ENCODE measurements at places on chromosomes 5 and 9.
A peak's percentile ranks its signal among the peaks of the same experiment; 100 is the strongest.

GRCh38 chr5:23260621-23261020 lies 246.8 kb upstream of the PRDM9 start:
- DNase-seq: no peak

DNA sequence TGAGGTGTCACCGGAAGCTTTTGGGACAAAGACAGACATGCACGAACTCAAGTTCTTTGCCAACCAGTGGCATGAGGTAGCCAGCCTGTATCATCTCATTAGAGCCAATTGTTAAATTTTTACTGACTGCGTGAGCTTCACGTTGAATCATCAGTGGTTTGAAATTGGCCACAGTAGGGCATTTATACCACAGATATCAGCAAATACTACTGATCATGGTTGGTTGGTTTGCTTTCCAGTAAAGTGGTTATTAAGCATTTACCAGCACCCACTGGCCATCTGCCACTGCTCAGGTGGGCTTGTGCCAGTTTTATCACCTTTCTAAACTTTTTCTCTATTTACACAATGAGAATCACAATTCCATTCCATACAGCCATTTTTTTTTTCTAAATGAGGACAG lies 28.4 kb upstream of the SHC3 start:
- no peak for DNase-seq

- no peak for DNase-seq
Measured at GRCh38 chr5:73447530-73448462, 781 bp downstream of the FOXD1 start.

- DNase-seq: no peak
Measured at GRCh38 chr5:36662291-36662851, 56.0 kb downstream of the SLC1A3 start.

DNA sequence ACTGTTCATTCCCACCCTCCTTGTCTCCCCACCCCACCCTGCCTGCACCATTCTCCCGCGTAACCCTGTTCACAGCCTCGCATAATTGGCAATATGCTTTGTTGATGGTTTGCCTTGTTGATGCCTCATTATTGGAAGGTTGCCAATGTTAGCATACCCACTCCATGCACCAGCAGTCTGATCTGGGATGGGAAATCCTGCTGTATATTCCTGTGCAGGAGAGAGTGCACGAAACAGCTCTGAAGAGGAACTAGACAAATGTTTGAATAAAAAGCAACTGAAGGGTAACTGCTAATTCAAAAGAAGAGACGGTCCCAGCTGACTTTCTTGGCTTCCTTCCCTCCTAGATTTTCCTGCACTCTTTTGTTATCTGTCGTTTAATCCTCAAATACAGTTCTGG lies 271.7 kb upstream of the TLE4 start:
- no peak for DNase-seq

DNA sequence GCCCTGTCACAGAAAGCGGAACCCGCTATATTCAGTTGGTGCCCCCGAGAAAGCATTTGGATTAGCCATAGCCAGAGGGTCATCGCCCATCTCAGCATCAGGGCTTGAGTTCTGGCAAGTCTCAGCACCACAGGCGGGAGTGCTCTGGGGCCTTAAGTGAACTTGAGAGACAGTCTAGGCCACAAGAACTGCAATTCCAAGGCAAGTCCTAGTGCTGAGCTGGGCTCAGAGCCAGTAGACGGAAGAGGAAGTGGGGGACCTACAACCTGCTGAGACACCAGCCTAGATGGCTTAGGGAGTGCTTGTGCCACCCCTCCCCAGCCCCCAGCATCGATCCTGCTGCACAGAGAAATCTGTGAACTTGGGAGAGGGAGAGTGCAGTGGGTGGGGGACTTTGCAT lies 594.9 kb downstream of the CCDC171 start:
- DNase-seq: no peak

GRCh38 chr5:108911055-108911454 lies 163.4 kb downstream of the FER start:
- DNase-seq: no peak

- DNase-seq: peak; percentile 48
Measured at GRCh38 chr9:22446950-22447617, 460 bp downstream of the DMRTA1 start.

DNA sequence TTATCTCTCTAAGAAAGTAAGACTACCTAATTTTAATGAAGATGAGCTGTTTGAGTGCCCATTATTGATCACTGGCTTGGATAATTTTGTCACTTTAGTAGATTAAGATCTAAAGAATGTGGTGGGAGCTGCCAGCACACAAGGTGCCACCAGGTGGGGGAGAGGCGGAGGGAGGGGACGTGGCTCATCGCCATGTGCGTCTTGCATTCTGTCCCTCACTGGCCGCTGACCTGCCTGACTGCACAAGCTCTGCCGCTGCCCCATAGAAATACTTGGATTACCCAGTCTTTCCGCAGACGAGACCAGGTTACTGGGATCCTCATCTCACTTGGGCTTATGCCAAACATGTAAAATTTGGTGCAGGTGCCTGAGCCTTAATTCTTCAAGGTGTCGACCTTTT lies 37.6 kb downstream of the RHOBTB3 start:
- no peak for DNase-seq

- no peak for DNase-seq
Measured at GRCh38 chr9:78900500-78900899, 603.6 kb downstream of the PSAT1 start.

- DNase-seq: no peak
Measured at GRCh38 chr5:3105581-3105980, 354.1 kb upstream of the IRX2 start.

DNA sequence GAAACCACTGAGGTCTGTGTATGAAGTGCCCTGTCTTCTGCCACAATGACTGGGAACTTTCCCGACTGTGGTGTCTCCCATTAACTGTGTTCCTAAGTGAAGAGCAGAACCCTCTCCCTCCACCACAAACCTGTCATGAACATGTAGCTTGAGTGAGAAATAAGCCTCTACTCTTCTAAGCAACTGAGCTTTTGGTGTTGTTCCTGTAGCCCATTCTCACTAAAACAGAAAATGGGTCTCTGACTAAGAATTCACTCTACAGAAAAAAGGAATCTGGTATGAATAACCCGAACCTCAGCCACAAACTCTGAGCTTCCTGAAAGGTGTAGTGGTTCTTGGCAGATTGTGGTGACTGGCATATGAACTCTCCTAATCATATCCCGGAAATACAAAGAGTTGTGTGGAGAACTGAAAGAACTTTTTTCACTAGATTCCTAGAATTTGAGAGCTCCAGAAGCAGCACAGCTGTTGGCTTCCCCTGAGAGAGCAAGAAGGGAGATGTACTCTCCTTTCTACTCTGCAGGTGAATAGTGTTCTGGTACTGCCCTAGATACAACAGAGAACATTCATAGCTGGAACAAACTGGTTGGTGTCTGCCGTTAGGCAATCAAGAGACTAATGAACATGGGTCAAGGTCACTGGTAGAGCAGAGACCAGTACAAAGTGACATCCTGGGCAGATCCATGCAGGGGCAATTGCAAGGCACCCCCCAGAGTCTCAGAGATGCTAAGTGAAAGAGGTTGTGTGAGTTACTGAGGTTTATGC lies 283.8 kb downstream of the PDE4D start:
- DNase-seq: no peak

GRCh38 chr5:81802020-81802419 lies 51.1 kb upstream of the SSBP2 start:
- no peak for DNase-seq

DNA sequence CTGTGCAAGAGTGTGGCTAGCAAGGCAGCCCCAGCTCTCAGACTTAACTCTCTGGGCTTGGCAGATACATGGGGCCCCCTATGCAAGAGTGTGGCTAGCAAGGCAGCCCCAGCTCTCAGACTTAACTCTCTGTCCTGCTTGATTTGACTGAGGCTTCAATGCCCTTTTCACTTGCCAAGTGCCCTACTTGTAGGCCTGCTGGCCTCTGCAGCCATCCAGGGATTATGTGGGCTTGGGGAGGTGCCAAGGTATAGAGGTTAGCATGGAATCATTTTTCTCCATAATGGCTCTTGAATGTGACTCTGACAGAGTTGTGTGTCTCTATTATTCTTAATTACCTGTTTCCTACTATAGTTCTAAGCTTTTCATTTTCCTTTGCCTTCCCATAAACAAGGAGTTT lies 115.5 kb upstream of the RUSC2 start:
- DNase-seq: no peak

DNA sequence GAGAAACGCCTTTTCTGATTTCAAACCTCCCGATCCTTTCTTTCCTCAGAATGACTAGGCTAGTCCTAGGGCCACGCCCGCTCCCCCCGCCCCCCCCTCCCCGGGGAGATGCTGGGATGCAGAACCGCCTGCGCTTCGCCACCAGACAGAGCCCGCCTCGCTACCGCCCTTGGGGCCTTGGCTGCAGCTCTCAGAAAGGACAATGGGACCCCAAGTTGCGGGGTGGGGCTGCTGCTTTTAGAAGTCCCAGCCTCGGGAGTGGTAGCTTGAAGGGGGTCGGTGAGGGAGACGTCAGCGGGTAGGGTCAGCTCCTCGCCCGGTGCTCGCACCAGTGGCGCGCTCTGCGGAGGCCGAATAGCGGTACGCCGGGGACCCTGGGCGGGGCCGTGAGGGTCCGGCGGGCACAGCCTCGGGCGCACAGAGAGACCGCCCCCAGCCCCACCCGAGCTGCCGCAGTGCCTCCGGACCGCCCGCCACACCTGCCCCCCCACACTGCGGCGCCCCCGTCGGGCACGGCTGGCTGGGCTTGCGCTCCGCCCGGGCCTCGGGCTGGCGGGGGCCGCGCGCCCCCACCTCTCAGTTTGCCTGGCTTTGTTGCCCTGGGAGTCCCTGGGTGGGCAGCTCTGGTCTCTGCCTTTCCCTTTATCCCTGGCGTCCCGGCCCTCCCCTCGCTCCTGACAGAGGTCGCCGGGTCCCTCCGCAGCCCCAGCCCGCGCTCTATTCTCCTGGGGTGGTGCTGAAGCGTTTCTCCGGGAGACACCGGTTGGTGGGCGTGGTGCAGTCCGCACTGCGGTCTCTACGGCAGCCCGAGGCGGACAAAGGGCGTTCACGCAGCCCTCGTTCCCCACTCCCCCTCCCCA lies 1.2 kb downstream of the MAP1B start:
- no peak for DNase-seq

DNA sequence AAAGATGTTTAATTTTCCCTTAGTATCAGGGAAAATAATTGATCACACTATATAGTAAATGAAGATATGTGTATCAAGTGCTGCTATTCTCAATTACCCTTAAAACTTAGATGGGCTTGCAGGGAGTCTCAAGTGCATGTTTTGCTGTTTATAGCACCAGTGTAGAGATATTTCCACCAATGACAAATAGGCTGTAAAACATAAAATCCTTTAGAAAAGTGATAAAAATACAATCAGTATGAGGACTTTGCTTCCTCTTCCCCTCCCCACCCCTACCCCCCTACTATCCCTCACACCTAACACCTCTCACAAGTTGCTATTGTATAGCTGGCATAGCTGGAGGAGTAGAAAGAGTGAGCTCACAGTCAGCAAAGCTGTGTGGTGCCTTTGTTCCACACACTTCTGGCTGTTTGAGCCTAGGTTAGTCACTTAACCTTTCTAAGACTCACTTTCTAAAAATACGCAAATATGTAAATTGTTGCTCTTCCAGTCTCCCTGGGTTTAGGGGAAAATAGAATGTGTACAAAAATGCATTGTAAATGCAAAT lies 93.1 kb downstream of the PDE4D start:
- no peak for DNase-seq

- DNase-seq: no peak
Measured at GRCh38 chr5:15806613-15807012, 306.6 kb downstream of the FBXL7 start.

GRCh38 chr5:55855509-55855908 lies 4.4 kb downstream of the IL31RA start:
- DNase-seq: no peak

GRCh38 chr9:16901590-16901989 lies 31.1 kb upstream of the BNC2 start:
- DNase-seq: no peak

- DNase-seq: peak; percentile 57
Measured at GRCh38 chr5:79990598-79991507, at the start of gene MTX3. MTX3 (minus strand) TSS chr5:79991262; CDS start chr5:79991238, 24 bp downstream.

GRCh38 chr5:166117072-166118066 lies 2174.1 kb upstream of the WWC1 start:
- DNase-seq: no peak

DNA sequence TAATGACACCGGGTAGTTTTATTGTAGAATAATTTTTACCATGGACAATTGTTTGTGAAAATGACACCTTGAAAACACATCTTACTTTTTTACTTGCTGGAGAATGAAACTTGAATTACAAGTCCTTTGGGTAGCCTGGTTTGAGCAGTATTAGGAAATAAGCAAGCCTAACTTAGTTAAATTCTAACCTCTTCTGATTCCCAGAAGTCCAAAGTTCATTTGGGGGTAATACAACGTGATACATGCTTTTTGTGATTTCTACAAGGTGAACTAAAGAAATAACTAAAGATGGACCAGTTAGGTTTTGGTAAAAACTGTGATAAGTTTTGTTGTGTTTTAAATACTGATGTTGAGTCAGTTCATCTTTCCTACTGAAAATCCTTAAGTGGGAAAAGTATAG lies 135.4 kb upstream of the DMRT1 start:
- no peak for DNase-seq

DNA sequence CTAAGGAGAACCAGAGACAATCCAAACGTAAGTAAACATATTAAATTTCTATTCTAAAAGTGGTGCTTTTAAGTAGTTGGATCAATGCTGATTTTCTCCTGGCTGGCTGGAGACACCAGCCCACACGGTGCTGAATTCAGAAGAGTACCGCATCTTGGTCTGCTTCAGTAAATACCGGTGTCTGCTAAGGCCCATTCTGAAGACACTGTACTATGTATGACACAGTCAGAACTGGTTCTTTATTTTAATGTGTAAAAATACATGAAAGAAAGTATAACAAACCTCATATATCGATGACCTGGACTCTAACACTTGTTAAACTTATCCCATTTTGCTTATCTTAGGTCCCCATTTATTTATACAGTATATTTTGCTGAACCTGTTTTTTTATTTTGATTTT lies 32.8 kb downstream of the RAPGEF1 start:
- DNase-seq: no peak

DNA sequence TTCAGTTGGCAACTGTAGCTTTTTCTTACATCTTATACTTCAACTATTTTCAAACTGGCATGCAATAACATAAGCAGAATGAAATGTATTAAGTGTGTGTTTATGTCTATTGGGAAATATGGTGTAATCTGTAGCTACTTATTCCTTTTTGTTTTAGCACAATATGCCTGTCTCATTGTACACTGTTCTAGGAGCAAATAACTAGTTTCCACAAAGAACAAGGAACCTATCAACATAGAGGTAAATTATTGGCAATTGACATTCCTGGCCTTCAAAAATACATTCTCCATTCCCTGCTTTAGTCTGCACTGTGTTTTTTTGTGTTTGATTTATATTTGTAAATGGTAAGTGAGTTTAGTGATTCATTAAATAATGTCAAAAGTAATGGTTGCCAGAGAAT lies 75.7 kb downstream of the FBXL7 start:
- DNase-seq: no peak

All from kidney capillary endothelial cell (primary cell).